Activated effector memory CD4-positive, alpha-beta T cell treated with anti-CD3 and anti-CD28 coated beads, Interleukin-2, amount 50 U/mL, for 16 hours (primary cell): ENCODE measurements at places on chromosomes 13 and 19.
A peak's percentile ranks its signal among the peaks of the same experiment; 100 is the strongest.

DNA sequence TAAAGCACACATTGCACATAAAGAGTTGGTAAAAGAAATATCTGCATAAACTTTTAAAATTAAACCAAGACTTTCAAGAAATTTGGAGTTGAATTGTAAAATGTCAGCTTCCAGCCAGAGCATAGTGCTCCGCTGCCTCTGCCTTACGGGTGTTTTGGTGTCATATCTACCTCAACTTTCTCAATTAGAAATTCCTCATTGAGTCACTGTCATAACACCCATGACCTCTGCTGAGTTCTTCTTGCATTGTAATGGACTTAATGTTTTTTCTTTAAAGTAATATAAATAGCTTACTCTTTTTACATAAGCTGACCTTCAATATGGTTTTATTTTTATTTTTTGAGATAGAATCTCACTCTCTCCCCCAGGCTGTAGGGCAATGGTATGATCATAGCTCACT lies 551.0 kb upstream of the NBEA start:
- no peak for DNase-seq

DNA sequence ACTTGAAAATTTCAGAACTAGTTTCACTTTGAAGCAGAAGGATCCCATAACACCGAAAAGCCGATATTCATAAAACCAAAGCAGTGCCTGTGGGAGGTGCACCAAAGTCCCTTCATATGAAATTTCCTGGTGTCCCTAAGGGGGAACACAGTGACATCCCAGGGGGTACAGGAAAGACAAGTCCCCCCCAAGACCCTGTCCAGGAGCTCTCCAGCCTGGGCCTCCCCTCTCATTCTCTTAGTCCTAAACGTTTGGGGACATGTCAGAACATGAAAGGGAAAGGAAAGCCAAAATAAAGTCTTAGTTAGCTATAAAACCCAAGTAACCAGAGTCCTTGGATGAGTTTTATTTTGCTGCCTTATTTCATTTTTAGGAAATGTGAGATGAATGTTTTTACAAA lies 56.6 kb downstream of the MRPL57 start:
- DNase-seq: no peak

- DNase-seq: no peak
These were observed 11.0 kb upstream of the KLK14 start for GRCh38 chr19:51093510-51094345.

GRCh38 chr13:75752826-75753225 lies 116.7 kb downstream of the LMO7 start:
- DNase-seq: no peak

GRCh38 chr13:45951166-45951565 lies 99.6 kb upstream of the SIAH3 start:
- no peak for DNase-seq

DNA sequence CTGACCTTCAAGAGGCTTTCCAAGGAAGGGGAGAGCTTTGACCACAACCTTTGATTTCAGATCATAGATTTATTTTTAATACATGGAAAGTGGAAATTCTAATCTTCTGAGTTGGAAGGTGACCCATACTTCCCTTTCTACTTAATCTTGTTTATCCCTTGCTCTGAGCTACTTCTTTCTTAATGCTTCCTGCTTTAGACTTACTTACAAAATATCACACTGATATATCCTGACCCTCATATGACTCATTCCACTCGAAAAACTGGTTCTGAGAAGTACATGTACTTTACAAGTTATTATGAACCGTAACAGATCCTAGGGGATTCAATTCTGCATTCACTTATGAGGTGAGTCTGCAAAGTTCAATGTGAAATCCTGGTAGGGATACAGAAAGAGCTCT lies 76.2 kb upstream of the IRS2 start:
- DNase-seq: no peak

DNA sequence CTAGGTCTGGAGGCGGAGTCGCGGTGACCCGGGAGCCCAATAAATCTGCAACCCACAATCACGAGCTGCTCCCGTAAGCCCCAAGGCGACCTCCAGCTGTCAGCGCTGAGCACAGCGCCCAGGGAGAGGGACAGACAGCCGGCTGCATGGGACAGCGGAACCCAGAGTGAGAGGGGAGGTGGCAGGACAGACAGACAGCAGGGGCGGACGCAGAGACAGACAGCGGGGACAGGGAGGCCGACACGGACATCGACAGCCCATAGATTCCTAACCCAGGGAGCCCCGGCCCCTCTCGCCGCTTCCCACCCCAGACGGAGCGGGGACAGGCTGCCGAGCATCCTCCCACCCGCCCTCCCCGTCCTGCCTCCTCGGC lies at the start of gene SLC5A5:
Gene SLC5A5, plus strand, starts transcription at position 68 of the 373 bp plus-strand sequence. CDS start 375 bp downstream, outside the sequence.
- peak; percentile 68 for DNase-seq

DNA sequence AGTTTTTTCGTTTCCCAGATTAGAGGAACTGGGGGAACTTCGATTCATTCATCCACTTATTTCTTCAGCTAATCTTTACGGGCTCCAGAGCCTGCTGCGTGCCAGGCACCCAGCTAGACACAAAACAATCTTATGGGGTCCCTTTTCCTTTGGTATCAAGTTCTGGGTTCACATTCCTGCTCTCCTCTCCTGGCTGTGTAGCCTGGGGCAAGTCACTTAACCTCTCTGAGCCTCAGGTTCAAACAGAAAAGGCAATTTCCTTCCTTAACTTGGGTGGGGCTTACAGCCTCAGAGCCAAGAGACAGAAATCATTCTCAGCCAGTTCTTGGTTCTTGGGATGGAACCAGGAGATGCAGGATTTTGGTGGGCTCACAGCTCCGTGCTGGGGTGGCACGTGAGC lies 5.9 kb downstream of the SHD start:
- no peak for DNase-seq

- no peak for DNase-seq
These were observed 233.8 kb upstream of the EDNRB start for GRCh38 chr13:78152415-78152814.

GRCh38 chr13:95870421-95870820 lies 182.8 kb downstream of the UGGT2 start:
- no peak for DNase-seq

DNA sequence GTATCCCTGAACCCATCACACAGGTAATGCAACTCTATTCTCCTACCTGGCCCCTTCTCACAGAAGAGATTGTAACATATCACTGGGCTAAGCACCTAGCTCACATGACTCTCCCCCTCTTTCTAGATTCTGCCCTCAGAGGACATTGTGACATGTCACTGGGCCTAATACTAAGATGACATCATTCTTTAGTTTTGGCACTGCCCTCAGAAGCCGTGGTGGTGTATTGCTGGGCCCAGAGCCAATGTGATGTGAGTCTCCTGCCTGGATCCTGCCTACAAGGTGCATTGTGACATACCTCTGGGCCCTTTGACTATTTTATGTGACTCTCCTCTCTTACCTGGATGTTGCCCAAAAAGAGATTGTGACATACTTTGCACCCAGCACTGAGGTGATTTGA lies 21.4 kb upstream of the ZNF730 start:
- no peak for DNase-seq

DNA sequence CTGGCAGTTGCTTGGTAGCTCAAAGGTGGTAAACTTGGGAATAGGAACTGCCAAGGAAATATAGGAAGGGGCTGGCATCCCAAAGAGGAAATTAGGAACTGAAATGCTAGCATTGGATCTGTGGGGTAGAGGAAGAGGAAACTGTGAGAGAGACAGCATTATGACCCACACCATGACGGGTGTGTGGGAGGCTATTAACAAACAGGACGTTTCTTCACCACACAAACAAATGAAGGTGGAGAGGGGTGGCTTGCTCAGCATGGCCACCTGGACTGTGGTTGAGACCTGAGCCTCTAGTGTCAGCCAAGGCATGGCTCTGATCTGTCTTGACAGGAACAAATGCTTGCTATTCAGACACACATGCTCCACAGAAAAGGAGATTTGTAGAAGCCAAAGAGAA lies 178.2 kb downstream of the B3GLCT start:
- no peak for DNase-seq

DNA sequence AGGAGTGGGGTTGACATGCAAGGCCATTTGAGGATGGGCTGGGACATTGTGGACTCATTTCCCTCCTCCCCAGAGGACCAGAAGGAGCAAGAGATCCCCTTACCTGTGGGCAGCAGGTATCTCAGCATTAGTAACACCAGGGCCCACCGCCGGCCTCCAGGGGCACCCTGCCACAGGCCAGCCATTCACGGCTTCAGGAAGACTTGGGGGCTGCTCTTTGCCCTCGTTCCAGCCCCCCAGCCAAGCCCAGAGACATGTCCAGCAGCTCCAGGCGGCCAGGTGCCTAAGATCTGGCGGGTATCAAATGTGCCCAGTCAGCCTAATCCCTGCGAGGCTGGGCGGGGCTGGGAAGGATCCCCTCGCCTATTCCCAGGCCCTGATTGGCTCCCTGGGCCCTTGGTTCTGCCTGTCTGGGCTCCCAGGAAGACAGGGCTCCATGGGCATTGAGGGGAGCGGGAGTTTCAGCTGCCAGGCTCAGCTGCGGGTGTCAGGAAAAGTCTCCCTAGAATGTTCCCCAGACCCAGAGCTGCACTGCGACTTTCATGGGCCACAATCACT lies 21.3 kb upstream of the OR1M1 start:
- DNase-seq: no peak

DNA sequence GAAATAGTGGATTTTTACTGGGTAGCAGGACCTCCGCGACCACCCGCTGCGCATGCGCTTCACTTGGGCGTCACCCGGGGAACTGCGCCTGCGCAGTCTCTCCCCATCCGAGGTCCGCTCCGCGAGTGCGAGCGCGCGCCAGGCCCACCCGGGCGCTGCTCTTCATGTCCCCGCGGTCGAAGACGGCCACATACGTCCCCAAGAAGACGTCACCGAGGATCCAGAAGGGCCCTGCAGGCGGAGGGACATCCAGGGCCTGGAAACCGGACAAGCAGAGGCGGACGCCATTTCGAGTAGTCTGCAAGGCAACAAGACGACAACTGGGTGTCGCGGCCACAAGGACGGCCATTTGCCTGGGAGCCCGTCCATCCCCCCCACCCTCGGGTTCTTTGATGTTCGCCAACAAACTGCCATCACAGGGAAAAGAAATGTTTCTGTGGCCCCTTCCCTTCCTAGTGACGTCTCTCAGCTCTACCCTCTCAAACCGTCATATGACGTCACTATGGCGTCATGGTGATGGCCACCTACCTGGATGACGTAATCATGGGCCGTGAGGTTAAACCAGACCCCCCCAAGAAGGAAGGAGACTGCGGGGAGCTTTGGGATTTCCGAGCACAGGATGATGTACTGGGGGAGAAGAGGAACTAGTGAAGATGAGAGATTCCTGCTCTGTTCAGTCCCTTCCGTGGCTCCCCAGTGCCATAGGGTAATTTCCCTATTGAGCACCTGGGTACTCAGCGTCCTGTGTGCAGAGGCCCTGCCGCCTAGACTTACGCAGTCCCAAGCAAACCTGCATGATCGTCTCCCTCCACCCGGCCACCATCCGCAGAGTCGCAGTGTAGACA lies 6.7 kb downstream of the NAPSA start:
- DNase-seq: peak; percentile 92

DNA sequence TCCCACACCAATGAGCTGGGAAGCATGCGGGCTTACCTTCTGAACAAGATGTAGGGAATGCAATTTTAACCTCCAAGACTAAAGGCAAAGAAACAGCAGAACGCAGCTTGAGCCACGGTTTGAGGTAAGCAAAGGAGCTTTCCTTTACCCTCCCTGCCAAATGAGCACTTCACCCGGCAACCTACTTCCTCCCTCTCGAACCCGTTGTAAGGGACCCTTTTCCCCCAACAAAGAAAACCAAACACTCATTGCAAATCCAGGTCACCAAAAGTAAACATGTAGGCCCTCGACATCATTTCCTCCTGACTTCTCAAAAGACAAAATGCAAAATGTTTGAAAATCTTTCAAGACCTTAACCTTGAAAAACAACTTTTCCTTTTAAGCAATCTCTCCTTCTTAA lies 65.3 kb downstream of the ABCC4 start:
- DNase-seq: no peak

GRCh38 chr19:46715620-46715974 lies 1.3 kb downstream of the PRKD2 start:
- no peak for DNase-seq

GRCh38 chr13:49300739-49301589 lies 53.2 kb downstream of the CDADC1 start:
- DNase-seq: peak; percentile 85

DNA sequence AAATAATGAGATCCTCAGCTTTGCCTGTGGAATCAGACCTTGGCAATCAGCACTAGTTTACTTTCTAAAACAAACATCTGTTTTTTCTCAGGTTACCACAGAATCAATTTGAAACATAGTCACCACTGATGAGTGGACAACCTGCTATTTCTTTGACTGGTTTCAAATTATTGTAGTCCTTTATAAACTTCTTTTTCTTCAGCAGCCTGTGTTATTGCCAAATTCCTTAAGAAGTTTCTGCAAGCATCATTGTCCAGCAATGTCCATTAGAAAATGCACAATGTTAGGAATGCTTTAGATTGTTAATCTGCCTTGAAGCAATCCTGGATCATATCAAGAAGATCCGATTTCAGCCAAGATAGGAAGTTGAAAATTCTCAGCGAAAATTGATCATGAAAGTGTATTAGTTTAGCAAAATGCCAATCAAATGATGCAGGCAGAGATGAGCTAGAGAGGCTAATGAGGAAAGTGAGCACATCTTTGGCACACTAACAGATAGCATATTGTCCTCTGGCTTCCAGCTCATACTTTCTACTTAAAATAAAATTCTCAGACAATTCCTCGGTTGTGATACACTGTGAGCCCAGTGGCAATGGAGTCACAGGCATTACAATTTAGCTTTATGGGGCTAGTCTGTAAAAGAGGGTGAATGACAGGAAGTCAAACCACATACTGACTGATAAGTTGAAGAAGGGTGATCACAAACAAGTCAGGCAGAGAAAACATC lies 270.6 kb downstream of the SLITRK6 start:
- no peak for DNase-seq

- DNase-seq: no peak
These were observed 528.7 kb downstream of the RFC3 start for GRCh38 chr13:34346626-34347025.

- DNase-seq: no peak
These were observed 8.3 kb downstream of the SNRPA start for GRCh38 chr19:40759352-40759751.

- no peak for DNase-seq
These were observed 7.1 kb downstream of the TLE5 start for GRCh38 chr19:3054972-3055740.

DNA sequence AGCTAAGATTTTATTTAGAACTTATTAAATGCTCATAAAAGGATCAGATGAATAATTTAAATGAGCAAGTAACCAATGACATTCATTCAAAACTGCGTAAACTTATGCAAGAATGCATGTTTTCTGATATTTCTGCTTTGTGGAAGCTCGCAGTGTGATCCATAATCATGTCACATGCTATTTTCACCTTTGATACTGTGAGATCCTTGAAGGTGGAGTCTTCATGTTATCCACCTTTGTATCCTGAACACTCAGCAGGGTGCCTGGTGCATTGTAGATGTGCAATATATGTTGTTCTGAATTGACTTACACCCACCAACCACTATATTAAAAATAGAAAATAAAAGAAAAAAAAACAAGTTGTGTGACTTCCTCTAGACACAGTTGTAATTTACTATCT lies 333.5 kb downstream of the DCT start:
- no peak for DNase-seq

GRCh38 chr13:78562237-78562889 lies 41.0 kb downstream of the POU4F1 start:
- DNase-seq: no peak
